HepG2 (cell line): ENCODE measurements at places on chromosomes 3 and 15. TPM values are rescaled to one million over a fixed set of nuclear protein-coding genes. Genes with fewer than 3 reads are reported as not detected.

DNA sequence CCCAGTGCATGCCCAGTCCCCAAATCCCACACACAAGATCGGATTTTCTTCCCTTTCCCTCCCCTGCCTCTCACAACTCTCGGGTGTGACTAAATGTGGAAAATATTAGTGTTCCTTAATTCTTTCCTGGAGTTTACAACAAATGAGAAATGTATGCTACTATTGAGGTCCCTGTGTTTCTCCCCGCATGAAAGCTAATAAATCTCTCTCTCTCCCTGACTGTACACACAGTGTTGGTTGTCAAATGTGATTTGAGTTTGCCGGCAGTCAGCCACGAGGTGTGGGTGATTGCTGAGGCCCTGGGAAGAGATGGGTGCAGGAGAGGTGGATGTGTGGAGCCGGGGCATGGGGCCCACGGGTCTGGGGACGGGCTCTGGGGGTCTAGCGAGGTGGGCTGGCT, 161.4 kb upstream of the IQSEC1 start:
- DNase-seq = no peak

DNA sequence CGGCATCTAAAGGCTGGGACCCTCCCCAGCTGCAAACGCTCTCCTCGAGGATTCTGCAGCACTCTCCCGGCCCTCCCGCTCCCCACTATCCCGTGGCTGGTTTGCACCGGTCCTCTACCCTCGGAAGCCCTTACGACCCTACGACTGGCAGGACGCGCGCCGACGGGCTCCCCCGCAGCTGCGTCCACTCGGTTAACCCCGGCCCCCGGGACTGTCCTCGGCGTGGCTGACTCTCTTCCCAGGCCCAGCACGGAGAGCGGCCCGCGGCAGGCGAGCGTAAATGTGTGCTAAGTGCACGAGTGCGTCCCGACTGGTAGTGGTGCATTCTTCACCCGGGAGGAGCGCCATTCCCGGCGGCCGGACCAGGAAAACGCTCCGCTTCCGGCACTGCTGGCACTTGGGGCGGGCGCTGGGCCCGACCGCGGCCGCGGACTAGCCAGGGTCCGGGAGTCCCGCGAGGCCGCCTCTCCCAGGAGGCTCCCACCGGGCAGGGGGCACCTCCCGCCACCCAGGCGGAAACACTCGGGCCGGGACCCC, 508 bp downstream of the GORASP1 start:
- peak; percentile 27 for DNase-seq

DNA sequence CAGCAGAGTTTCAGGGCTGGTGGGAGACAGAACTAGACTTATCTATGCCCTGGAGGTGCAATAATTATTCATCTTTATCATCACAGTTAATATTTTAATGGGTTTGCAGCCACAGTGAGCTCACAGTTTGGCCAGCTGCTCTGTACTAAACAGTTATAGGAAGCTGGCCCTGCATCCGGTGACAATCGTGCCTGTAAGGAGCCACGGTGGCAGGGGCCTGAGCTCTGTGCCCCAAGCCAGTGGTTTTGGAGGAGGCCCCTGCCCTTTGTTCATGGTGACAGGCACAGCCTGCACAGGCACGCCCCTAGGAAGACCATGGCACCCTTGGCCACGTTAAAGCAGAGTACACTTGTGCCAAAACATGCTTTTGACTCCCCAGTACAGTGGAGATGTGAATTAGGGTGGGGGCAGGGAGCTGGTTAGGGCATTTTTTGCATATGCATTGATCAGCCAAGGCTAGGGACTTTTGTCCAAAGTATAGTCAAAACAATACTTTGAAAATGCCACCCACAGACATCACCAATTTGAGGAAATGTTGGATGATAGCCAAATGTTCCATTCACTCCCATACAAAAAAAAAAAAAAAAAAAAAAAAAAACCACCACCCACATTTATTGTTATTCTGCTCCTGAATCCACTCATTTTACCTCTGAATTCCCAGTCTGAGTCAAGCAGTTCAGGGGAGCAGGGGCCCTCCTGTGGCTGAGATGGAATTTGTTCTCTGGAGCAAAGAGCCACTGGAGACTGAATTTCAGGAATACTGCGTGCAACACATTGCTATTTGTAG, 3.4 kb upstream of the RFTN1 start:
- peak; percentile 33 for DNase-seq

GRCh38 chr15:43134157-43134635, 810 bp downstream of the TMEM62 start:
- no peak for DNase-seq

DNA sequence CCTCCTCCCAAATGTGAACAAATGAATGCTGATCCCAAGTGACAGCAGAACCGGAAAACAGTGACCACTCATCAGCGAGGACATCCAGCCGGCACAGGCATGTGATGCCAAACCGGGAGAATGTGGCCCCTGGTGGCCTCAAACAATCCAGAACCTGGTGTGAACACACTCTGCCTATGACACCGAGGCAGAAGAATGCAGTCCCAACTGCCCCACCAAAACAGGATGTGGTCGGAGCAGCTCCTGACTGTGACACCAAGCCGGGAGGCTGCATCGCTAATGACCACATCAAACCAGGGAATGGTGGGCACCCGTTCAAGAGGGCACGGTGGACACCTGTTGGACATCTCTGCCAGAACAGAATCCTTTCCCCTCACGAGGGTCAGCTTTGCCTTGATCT, 15.4 kb downstream of the SCN5A start:
- peak; percentile 47 for DNase-seq

GRCh38 chr3:72047221-72047871, 262.4 kb upstream of the PROK2 start:
- DNase-seq = no peak

GRCh38 chr3:113287111-113287802, 75.9 kb downstream of the BOC start:
- DNase-seq = peak; percentile 21

DNA sequence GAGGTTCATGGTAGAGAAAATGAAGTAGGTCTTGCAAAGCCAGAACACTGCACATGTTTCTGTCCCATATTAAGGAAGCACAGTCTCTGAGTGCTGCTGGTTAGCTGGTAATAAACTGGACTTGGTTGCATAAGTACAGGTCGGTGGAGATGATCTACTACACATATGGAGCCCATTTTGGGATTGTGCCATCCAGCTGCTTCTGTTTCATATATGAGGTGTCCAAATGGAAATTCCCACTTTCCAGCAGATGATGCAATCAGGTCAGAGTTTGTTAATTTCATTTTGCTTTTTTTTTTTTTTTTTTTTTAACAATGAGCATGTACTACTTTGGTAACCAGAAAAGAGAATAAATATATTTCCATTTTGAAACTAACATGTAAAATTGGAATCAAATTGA, 122.6 kb downstream of the SATB1 start:
- no peak for DNase-seq

- no peak for DNase-seq
Observed at GRCh38 chr3:196821806-196822355, 45.8 kb upstream of the SENP5 start.

- no peak for DNase-seq
Observed at GRCh38 chr3:171257251-171258203, 202.7 kb downstream of the TNIK start.

GRCh38 chr15:38153781-38154180, 98.9 kb upstream of the SPRED1 start:
- no peak for DNase-seq

DNA sequence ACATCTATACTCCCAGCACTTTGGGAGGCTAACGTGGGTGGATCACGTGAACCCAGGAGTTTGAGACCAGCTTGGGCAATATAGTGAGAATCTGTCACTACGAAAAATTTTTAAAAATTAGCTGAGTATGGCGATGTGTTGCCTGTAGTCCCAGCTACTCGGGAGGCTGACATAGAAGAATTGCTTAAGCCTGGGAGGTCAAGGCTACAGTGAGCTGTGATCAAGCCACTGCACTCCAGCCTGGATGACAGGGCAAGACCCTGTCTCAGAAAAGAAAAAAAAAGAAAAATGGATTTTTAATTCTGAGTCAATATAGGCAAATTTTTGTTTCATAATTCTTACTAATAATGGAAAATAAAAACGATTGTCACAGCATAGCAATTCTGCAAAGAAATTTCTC, 13.3 kb downstream of the C3orf49 start:
- no peak for DNase-seq

GRCh38 chr3:94615275-94616065, 552.6 kb downstream of the NSUN3 start:
- DNase-seq = no peak

DNA sequence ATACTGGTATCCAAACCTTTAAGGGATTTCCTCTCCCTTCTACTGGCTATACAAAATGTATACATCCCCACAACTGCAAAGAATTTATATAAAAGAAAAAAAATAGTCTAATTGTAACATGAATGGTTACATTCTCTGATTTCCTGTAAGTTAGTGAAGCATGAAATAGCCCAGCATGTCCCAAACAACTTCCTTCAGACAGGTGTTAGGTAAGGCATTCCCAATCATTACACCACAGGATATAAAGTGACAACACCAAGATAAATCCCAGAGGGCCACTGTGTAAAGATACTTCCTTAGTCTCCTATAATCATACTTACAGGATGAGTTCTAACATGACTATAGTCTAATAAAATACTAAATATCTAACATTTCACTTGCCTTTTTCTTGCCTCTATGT, 7.6 kb downstream of the CMTM6 start:
- no peak for DNase-seq

DNA sequence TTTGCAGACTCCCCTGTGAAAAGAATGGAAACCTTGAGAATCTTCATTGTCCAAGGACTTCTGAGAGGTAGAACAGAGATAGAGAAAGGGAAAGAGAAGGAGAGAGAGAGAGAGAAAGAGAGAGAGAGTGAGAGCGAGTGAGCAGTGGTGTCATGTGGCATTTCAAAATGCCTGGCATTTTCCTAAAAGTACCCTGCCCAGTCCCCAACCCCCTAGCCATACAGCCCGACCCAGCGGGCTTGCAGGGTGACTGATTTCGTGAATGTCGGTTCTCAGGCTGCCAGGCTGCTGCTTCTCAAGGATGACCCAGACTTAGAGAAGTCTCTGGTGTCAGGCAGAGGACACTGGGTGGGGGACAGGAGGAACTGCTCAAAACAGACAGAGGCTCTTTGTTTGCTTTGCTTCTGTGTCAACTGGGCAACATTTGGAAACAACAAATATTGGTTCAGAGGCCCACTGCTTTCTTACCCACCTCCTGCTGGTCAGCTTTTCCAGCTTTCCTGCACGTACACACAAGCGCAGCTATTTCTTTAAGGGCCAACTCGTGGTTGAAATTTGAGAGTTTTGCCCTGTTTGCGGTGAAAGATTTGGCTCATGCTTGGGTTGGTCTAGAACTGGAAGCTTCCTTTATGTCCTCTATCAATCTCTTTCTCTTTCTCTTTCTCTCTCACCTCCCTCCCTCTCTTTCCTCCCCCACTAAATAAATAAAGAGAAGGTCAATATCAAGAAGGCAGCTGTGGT, 3.7 kb upstream of the TF start:
- DNase-seq = peak; percentile 97

HHATL gene
- total RNA-seq = not detected in 2 replicates

GOLGA6L24 gene
- not detected in 2 replicates for total RNA-seq

CCR9 gene
- not detected in 2 replicates for total RNA-seq

AHSG gene
- 916 and 2,043 TPM in 2 replicates for total RNA-seq

NR2E3 gene
- not detected in 2 replicates for total RNA-seq
